ENCODE measurements at places on chromosomes 6 and 20.

- DNase-seq, result no peak
These were observed 201.0 kb upstream of the ZNF217 start for GRCh38 chr20:53794529-53795115.

DNA sequence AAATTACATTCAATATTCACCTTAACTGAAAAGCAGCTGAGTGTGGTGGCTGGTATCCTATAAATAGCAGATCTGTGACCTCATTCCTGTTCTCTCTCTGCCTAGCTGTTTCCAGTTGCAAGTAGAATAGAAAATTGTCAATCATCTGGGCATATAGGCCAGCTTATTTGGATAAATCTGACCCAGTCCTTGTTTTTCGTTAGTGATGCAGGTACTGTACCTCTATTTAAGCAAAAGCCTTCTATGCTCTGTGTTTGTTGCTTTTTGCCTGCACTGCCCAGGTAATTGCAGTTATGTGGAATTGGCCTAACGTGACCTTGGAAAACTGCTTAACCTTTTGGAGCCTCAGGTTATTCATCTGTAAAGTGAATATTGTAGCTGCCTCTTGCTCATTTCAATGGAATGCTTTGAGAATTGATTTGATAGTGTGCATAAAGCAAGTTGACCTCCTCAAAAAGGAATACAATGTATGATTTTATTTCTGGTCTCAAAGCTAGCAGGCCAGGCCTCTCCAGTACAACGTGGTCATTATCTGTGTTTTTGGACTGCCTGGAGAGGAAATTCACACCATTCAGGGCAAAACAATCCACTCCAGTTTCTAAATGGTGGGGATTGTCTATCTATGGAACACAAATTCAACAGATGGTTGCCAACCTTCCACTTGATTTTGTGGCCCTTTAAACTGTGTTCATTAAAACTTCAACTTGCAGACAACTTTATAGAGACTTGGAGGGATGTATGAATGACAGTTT lies 508.7 kb upstream of the CITED2 start:
- no peak for DNase-seq

DNA sequence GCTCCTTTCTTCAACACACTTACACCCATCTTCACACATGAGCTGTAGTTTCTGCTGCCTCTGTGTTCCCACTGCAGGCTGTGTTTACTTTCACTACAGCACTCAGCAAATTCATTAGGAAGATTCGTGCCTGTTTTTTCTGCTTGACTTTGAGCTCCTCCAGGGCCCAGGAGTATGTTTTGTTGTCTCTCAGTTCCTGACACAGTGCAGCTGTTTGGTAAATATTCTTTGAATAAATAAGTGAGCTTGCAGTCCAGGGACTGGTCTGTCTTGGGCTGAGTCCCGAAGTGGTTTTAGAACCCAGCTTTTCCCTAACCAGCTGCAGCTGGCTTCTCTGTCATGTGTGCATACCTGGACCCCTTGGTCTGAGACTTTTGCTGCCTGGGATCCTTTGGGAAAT lies 46.6 kb upstream of the CCN6 start:
- no peak for DNase-seq

DNA sequence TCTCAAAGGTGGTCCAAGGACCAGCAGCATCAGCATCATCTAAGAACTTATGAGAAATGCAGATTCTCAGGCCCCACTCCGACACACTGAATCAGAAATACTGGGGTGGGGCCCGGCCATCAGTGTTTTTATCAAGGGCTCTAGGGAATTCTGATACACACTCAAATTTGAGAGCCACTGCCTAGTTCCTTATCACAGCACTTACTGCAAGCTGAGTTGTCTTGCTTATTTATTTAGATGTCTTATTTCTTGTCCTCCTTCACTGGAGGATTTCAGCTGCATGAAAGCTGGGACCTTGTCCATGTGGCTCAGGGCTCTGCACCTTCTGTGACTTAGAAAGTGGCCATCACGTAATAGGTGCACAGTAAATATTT lies 139.4 kb upstream of the RREB1 start:
- DNase-seq, result no peak

DNA sequence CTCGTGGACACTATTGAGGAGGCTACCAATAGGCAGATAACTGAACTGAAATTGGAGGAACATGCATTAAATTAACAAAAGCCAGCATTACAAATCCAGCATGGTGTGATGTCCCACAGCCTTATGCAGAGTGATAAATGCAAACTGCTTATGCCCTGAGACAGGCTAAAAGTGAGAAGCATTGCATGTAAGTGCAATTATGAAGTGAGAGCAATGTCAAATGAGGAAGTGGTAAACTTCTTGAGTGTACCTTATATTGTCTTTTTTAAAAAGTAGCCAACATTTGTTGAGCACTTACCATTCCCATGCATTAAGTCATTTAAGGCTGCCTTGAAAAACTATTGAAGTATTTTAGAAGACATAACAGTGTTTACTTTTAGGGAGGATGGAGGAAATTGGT lies 212.2 kb downstream of the TBC1D7 start:
- DNase-seq, result no peak

DNA sequence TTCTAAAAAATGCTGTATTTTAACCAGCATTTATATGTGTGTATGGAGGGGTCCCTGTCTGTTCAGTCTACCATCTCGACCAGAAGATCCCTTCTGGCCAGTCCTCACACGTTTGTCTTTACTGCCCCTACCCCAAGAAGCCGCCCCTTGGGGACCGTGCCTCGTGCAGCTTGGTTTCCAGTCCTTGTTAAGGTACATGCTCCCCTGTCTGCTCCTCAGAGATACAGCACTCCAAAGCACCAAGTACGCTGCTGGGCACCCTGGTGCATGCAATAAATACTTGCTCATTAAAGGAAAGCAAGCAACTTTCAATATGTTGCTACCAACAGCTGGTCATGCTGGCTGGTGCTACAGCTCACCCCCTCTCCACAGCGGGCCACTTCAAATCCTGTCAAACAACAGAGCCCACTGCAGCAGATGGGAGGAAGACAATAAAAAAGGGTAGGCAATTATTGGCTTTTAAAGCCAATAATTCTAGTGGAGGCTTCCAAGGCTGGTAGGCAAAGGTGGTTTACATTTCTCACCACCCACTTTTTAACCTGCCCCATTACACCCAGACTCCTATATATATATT lies 61.6 kb downstream of the PSMG4 start:
- DNase-seq, result no peak

- no peak for DNase-seq
These were observed 107.3 kb downstream of the UST start for GRCh38 chr6:148854096-148854495.

- no peak for DNase-seq
These were observed 54.9 kb downstream of the EZR start for GRCh38 chr6:158764183-158764849.

GRCh38 chr6:166906376-166907044 lies 49.8 kb downstream of the RNASET2 start:
- no peak for DNase-seq

DNA sequence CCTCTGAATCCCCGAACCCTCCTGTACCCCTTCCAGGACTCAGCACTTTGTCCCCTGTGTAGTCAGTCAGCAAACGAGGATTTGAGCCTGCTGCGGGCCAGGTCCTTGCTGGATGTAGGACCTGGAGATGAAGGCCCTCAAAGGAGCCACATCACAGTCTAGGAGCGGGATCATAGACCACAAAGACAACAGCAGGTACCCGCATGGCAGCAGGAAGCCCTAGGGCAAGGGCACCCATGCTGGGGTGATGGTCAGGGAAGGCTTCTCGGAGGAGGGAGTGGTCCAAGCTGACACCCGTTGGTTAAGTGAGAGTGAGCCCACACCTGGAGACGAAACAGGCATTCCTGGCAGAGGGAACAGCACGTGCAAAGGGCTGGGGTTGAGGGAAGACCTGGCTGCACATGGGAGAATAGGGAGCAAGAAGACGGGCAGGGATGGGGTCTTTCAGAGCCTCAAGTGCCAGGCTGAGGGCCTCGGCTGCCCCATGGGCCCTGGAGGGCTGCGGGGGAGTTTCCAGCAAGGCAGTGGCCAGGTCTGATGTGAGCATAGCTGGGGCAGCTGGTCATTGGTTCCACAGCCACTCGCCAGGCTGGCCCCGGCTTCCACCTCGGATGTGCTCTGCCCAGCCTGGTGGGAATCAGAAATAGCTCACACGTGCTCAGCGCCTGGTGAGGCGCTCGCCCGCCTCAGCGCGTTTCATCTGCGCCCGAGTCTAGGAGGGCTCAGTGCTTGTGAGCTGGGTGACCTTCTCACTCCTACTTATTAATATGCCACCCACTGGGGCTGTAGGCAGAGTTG lies 15.0 kb downstream of the DLGAP4 start:
- no peak for DNase-seq

- DNase-seq, result no peak
These were observed 137.4 kb downstream of the TFAP2C start for GRCh38 chr20:56766528-56766927.

GRCh38 chr20:59701236-59701635 lies 96.9 kb downstream of the PHACTR3 start:
- DNase-seq, result no peak

- DNase-seq, result no peak
These were observed 236.4 kb upstream of the RIMS1 start for GRCh38 chr6:71649915-71650314.

GRCh38 chr6:143773506-143774150 lies 69.5 kb upstream of the LTV1 start:
- DNase-seq, result no peak

DNA sequence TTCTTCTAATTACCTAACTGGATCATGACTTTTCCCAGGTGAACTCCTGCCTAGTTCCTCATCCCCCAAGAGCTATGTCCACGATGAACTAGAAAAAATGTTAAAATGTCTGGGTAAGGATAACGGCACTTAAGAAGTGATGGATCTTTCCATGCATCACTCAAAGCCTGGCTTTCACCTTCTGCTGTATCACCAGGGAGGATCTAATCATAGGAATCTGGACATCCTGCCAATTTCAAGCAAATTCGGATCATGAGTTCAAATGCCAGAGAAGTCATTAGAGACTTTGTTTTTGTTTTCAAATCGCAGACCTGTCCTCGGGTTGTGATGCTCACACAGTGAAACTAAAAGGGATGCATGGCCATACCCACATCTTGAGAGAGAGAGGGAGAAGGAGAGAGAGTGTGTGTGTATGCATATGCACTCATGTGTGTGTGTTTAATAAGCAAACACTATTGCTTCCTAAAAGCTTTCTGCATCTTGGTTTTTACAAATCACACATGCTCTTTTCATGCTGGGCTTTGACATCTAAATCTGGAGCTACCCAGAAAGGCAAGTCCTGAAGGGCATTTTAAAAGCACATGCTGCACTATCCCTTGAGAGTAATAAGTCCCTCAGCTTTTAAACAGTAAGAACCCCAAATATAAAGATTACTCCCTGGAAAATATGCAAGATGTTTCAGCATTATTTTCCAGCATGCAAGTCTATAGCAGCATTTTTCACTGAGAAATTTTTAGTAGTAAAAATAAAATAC lies 524.6 kb upstream of the NOX3 start:
- no peak for DNase-seq

- DNase-seq, result no peak
These were observed 216.3 kb downstream of the ERMARD start for GRCh38 chr6:169967687-169968086.

- no peak for DNase-seq
These were observed 122.3 kb downstream of the CCDC170 start for GRCh38 chr6:151616091-151616513.

DNA sequence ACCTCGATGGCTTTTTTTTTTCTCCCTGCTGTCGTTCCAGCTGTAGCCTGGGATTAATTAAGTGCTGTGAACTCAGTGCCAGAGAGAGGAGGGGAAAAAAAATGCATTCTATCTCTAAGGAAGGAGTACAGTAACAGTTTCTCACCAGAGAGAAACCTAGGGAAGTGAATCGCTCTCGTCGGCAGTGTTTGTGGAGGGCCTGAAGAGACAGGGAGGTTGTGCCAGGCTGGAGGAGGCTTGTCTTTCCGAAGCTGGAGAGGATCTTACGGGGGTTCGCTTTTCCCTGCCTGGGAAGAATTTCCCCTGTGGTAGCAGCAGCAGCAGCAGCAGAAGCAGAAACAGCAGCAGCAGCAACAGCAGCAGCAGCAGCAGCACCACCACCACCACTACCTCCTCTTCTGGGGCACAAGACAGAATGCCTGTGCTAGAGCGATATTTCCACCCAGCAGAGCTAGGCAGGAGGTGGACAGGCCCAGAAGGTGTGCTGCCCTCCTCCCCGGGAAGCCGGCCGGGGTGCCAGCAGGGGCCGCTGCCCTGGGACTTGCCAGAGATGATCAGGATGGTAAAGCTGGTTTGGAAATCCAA lies 186.5 kb downstream of the PDE7B start:
- no peak for DNase-seq

DNA sequence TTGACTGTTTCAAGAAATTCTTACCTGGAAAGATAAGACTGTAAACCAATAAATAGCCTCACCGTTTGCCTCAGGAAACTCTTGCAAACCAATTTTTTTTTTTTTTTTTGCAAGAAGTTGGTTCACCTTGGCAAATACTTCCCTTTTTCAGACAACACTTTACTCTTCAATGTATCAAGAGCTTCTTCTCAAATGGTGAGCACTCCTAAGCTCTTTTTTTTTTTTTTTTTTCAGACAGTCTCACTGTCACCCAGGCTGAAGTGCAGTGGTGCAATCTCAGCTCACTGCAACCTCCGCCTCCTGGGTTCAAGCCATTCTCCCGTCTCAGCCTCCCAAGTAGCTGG lies 22.7 kb upstream of the SNTA1 start:
- no peak for DNase-seq
